Renal pelvis (tissue), 12 donors: ENCODE measurements at places on chromosomes 3 and 15.

DNA sequence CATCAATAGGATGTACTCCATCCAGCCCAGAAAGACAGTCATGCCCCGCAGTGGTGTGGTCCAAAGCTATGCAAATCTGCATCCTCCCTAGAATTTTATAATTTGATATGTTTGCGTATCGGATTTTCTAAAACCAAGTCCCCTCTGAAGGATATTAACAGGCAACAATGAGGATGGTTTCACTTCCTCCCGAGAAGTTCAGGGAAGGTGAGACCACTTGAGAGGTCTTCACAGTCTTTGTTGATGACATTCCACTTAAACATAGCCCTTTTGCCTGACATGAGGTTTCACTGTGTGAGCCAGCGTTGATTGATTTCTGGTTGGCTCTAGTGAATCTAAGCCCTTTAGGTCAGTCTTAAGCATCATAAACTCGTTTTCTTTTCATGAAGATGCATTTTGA lies 276.1 kb downstream of the NR2F2 start:
- no peak for DNase-seq

DNA sequence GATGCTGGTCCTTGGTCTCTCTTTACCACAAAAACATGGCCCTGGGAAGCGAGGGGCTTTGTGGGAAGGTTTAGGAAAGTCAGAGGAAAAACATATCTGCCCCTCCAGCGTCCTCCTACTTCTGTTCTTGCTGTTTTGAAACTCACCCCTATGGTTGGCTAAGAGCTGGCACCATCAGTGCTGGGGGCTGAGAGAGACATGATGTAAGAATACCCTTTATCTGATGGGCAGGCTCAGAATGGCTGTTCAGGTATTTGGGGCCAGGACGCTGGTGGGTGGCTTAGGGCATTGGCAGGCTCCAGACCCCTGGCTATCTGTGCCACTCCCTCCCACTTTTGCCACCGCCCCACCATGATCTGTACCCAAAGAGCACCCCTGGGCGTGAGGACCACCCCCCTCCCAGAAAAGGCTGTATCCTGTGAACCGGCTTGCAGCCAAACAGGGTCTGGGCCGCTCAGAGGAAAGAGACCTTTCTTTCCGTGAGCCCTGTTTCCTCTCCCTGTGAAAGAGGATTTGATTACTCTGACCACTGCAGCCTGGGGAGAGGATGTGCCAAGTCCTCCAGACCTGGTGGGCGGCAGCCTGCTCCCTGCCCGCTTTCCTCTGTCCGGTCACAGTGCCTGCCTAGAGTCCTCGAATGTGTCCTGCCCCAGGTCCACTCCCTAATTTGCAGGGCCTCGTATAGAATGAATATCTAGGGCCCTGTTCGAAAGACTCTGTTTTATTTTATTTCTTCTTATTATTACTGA lies 61.3 kb upstream of the SLC6A6 start:
- DNase-seq: no peak

DNA sequence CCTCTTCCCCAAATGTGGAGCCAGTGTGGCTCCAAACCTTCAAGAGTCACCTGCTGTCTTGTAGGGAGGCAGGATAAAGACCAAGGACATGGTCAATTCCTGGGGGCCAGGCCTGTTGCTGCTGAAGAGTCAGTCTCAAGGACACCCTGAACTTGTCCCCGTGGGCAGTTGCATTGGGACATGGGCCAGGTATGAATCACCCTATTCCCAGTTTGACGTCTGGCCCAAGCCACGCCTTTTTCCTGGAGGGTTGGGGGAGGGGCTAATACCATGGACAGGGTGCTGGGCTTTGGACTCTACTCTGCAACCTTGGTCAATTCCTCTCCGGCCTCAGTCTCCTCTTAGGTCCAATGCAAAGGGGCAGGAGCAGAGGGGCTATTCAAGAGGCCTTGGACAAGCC lies 10.4 kb downstream of the ATP2B2 start:
- DNase-seq: no peak

DNA sequence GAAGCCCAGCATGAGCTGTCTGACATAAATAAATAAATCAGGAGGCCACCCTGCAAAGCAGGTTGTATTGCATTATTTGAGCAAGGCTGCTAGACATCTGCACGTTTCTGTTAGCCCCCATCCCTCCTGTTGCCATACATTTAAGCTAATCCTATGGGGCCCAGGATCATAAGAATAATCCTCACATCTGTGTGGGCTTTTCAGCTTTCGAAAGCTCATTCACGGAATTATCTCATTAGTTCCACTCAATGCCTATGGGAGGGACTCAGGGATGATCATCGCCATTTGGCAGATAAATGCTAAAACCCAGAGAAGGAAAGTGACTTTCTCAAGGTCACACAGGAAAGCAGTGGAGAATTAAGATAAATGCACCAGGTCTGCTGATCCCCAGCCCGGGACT lies 123.4 kb downstream of the TLE3 start:
- no peak for DNase-seq

DNA sequence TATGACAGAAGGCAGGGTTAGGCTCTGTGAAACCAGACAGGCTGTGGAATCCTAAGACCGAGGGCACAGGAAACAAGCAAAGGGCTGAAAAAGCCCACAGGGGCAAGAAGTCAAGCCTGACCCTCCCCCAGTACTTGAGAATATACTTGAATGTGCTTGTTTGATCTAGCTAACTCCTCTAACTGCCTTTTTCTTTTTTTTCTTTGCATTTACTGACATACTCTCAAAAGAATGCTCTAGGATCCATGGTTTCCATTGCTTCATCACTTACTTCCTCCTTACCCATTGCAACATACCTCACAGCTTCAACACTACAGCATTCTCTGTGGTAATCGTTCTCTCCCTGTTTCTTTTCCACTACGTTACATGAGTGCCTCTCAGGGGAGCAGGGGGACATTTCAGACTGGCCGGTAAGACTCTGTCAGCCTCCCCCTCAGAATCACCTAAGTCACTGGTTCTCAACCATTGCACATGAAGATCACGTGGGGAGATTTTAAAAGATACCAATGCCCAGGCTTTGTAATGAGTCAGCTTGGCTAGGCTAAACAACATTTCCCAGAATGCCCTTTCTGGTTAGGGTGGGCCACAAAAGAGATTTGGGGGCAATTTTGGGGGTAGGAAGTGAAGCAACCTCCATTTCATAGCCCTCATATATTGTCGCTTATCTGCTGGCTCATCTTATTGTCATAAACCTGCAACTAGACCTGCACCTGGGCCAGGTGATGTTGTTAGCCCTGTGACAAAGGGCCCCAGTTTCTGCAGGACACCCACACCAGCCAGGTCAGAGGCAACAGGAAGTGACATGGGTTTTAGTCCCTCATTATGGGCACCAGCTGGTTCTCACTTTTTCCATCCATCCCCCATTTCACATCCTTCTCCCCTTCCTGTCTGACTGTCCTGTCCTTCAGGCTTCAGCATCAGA lies 24.6 kb upstream of the RSL24D1 start:
- DNase-seq: no peak

DNA sequence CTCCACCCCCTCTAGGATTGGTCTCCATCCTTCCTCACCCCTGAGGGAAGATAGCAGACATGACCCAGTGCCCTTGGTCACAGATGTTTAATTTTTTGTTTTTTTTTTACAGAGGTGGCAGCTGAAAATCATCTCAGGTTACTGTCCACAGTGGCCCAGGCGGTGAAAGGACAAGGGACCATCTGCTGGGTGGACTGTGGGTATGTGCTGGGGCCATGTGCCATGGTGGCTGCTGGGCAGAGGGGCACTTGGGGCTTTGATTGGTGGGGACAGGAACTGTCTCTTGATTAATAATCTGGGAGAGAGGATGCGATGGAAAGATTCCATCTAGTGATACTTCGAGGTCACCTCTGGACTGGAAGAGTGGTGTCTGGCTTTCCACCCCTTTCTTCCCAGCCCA lies 25.4 kb downstream of the PDIA5 start:
- no peak for DNase-seq

DNA sequence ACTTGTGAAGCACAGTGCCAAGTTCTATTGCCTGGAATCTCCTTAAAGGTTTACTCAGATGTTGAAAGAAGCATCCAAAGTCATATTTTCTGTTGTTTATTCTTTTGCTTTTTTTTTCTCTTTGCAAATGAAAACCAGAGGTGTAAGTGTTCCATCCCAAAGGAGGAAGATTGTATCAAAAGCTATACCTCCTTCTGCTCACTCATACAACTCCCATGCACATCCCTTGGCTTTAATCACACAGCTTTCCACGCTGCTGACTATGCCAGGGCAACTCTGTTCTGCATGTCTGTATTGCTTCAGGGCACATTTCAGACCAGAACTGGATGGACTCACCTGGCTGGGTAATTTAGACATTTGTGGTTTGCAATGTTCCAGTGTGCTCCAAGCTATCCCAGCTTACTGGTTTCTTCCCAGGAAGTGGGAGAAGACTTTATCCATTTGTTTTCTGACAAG lies 399.6 kb upstream of the TBL1XR1 start:
- DNase-seq: no peak

GRCh38 chr3:117786349-117786748 lies 1076.8 kb downstream of the TUSC7 start:
- no peak for DNase-seq

- DNase-seq: no peak
Measured at GRCh38 chr15:66755298-66756068, 53.4 kb downstream of the SMAD6 start.

DNA sequence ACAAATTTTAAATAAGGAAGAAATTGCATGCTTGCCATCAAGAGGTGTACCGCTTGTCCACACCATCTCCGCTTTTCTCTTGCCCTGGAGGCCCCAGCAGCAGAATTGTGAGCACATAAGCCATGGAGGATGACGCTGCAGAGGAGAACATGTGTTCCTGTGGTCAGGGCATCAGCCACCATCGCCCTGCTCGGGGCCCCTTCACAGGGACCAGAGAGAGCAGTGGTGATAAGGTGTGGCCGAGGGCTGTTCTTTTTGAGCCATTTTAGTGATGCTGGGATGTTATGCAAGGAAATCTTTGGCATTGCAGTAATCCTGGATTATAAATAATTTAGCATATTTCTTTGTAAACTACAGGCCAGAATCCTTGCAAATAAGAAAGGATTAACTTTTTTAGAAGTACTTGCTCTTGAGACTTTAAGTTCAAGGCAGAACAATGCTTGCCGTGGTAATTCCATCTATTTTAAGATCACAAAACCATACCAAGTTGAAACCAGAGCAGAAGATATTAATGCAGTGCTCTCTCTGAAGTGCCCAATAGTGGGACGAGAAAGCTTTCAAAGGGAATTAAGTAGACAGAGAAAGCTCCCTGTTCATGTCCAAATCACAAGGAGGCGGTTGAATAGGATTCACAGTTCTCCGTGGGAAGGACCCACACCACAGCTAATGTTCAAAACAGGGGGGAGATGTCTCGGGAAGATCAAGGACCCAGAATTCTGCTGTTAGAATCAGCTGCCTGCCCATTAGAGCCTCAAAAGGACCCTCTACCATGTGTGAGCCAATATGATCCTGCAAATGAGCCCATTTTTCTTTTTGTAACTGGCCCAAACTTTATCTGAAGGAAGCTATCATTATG lies 338.5 kb downstream of the RORA start:
- DNase-seq: no peak

DNA sequence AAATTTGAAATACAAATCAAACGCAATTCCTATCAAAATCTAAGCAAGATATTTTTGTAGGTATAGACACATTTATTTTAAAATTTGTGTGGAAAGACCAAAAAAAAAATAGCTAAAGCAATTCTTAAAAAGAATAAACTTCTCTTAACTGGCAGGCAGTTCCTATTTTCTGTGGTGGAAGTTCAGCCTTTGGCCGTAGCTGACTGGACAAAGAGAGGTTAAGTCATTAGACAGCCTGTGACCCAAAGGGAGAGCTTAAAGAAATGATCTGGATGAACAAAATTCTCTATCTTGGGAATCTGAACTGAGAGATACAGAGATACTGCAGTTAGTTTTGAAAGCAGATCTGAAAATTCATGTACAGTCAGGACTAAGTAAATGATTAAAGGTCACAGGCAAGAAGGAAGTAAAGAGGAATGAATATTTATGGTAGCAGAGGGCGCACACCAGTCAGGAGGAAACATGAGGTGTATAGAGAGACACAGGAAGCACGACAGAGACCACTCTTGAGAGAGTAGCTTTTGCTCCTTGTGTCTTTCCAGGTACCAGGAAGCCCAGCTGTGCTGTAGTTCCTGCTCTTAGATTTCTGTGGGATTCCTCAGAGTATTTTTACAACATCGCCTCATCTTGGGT lies 57.5 kb downstream of the TPRG1 start:
- DNase-seq: no peak

DNA sequence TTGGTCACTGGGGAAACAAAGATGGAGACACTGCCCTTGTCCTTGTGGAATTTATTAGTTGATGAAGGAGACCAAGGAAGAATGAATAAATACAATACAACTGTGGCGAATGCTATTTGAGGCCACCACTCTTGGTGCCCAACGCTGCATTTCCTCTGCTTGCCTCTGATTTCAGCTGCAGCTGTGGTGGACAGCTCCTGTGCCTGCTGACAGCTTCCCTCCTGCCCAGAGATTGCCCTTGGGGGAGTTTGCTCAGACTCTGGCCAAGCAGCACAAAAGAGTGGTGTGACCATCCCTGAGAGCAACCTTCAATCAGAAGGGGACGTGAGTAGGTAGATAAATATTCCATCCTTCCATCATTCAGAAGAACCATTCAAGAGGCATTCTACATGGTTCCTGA lies 64.6 kb upstream of the FHIT start:
- DNase-seq: peak; percentile 39

DNA sequence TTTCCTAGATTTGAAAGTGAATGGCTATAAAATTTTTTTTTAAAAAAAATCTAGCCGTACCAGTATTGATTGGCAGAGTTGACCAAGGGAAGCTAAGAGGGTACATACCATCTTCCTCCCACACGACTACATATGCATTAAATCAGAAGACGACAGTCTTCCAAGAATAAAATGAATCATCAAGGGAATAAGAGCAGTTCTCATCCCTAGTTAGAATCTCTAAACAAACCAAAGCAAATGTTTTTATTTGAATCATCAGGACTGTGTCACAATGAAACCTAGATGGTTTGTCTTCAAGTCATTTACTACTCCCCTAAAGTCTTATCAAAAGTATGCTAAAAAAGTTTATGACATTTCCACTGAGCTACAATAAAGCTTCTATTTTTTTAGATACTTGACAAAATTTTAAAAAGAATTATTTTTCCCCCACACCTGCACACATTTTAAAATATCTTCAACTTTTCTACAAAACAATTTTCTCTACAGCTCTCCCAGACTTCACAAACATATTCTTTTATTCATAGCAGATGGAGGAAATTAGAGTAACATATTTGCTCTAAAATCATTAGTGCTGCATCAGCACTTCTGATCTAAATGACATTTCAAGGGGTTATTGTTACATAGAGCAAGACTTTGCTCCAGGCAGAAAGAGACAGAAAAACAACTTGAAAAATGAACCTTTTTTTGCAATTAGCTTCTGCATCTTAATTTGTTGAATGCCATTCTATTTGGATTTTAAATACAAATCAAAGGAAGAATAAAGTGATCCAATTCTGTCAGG lies 547.1 kb downstream of the FHIT start:
- DNase-seq: no peak
